ENCODE measurements at places on chromosomes 2 and 18.

DNA sequence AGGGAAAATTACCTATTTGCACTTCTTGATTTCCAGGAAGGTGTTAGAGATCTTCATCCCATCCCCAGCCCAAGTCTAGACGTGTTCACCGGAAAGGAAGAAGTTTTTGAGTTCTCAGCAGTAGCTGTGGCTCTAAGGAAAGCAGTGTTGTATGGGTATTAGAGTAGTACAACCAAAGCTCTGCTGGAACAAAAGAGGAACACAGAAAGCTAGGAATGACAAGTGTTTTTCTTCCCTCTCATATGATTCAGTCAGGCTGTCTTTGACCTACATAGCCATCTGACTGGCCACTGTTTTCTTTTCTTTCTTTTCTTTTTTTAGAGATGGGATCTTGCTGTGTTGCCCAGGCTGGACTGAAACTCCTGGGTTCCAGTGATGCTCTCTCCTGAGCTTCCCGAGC lies 82.7 kb upstream of the SLC39A10 start:
- DNase-seq, result no peak

DNA sequence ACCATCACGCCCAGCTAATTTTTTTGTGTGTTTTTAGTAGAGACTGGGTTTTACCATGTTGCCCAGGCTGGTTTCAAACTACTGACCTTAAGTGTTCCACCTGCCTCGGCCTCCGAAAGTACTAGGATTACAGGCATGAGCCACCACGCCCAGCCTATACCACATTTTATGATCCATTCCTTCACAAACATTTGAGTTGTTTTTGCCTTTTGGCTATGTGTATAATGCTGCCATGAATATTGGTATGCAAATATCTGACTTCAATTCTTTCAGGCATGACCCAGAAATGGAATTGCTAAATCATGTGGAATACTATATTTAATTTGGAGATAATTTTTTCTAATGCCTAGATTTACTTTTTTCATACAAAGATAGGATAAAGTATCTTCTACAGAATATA lies 68.6 kb downstream of the TTC27 start:
- no peak for DNase-seq

DNA sequence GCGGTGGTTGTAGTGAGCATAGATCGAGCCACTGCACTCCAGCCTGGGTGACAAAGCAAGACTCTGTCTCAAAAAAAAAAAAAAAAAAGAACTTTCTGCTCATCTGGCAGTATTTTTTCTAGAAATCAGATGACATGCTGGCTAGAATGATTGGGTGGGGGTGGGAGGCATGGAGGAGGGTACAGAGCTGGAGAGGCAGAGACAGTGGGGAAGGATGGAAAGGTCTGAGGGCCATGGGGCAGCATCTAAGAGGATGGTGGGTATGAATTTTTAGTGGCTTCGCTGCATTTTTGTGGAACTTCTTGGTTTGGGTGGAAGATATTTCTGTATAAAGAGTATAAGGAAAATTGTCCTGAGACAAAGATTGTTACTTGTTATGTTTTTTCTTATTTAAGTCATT lies 23.3 kb downstream of the ARMC9 start:
- DNase-seq, result no peak

GRCh38 chr2:10283106-10284062 lies 19.3 kb upstream of the HPCAL1 start:
- DNase-seq, result no peak

- peak; percentile 32 for DNase-seq
Observed at GRCh38 chr2:75608684-75609333, 37.8 kb upstream of the MRPL19 start.

DNA sequence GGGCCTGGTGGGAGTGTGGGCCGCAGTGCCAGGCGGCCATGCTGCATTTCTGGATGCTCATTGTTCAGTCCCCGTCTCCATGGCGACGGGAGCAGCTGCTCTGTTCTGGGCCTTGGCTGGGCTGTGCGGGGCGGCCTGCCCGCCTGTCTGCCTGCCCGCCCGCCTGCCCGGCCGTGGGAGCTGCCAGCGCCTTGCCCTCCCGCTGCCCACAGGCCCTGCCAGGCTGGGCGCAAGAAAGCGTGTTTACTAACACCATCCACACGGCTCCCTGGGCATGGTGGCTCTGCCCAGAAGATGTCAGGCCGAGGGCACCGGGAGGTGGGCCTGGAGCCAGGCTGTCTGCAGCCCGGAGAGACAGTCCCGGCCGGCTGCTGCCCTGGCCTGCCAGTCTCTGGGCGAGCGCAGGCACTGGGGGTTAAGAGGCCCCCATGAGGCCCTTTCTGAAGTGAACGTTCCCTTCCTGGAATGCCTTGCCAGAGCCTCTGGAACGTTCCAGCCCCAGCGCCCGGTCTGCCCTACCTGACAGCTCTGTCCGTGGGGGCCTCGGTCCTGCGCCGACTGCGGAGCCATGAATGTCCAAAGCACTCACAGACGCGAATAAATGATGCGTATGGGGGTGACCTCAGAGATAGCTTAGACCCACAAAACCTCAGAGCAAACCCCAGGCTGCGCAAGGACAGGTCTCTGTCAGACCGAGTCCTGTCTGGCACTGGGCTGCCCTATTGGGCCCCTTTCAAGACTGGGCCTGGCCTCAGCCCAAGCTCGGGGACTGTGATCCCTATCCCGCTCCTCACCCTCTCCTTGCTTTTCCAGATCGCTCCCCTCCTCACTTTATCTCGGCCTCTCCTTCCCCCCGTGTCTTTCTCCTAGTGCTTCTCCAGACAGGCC lies 44.3 kb downstream of the MYCN start:
- DNase-seq, result no peak

DNA sequence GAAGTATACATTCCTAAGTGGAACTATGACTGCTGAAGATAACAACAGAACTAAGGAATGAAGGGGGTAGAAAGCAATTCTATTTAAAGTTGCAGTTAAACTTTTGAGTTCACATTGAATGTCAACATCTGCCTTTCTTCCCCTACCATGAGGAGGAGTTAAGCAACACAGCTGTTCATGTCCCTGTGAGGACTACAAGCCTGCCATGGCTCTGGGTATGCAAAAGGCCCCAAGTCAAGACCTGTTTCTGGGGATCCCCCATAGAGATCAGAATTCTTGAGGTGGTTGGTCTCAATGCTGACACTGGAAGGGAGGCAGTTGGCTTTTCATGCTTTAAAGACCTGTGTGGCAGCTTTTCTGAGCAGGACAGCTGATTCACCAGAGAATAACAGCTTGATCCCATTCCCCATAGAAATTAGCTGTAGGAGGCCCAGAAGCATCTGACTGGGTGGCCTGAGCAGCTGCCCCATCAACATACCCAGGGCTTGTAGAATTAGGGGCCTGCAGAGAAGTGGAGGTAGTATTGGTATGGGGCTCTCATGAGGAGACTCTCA lies 131.0 kb downstream of the SETBP1 start:
- no peak for DNase-seq

- no peak for DNase-seq
Observed at GRCh38 chr2:14557916-14558315, 74.6 kb upstream of the LRATD1 start.

- no peak for DNase-seq
Observed at GRCh38 chr18:75369026-75369721, 58.3 kb downstream of the SMIM21 start.

- DNase-seq, result no peak
Observed at GRCh38 chr2:6926071-6926732, 9.0 kb downstream of the RNF144A start.

DNA sequence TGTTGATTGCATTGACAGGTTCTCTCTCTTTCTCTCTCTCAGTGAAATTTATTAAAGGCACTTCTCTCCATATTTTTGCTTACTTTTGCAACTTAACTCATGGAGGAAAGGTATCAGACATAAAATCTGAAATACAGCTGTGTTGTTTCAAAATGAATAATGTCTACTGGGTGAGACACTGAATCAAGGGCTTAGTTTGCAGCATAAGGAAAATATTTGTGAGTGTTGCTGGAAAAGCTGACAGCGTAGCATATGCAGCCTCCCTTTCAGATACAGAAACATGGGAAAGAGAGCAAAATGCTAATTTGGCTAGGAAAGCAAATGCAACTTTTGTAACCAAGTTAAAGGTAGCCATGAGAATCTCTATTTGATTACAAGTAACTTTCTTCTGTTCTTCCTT lies 81.5 kb upstream of the COL3A1 start:
- DNase-seq, result no peak

GRCh38 chr2:230106771-230107170 lies 38.0 kb upstream of the SLC16A14 start:
- DNase-seq, result no peak

GRCh38 chr2:186209532-186209931 lies 276.5 kb upstream of the ZC3H15 start:
- DNase-seq, result no peak

- no peak for DNase-seq
Observed at GRCh38 chr2:471560-471959, 183.7 kb upstream of the ALKAL2 start.

DNA sequence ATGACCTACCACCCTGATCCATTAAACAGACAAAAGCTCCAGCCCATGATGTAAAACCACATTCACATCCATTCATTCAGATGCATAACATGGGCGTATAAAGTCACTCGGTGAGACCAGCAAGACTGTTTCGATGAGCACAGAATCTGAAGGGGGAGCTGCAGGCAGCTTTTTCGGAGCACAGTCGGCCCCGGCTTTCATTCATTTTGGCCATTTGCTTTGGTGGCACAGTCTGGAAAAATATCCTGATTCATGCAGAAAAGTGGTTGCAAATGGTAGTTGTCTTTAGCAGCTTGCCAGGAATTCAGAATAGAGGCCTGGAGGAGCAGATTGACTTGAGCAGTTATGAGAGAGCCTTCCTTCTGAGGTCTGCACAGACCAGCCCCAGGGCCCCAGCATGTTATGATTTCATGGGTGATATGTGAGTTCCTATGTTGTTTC lies 11.2 kb downstream of the ARID5A start:
- no peak for DNase-seq

GRCh38 chr2:28521663-28522062 lies 25.8 kb downstream of the PLB1 start:
- no peak for DNase-seq

- DNase-seq, result no peak
Observed at GRCh38 chr18:44632469-44633145, 48.1 kb upstream of the SETBP1 start.

- DNase-seq, result no peak
Observed at GRCh38 chr2:5700551-5700950, 8.4 kb downstream of the SOX11 start.

GRCh38 chr2:141313972-141314371 lies 816.8 kb downstream of the LRP1B start:
- DNase-seq, result no peak

DNA sequence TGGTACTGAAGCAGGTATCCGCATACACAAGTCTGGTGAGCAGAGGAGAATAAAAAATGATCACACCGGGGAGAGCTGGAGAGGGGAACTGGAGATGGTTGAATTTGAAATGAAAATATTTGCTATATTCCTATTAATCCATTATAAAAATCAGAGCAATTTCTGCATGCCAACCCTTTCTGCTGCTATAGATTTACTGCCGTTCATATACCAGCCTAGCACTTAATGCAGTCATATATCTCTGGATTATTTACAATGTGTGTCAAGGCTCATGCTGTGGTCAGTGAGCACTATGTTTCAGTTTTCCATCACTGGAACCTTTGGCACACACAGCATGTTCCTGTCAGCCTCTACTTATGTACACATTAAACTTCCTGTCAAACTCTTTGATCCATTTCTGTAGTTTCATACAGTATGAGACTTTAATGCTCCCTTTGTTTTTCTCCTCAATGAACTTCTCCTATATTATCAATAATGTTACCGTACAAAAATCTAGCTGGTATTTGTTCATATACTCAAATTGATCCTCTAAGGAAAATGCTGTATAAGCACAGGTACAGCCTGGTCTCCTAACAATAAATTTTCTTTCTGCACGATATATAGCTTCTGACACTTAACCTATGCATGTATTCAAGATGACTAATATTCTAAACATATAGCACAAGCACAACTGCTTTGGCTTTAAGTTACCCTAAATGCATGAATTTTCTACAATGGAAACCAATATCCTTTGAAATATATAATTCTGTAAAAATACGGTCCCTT lies 36.7 kb downstream of the FANCL start:
- no peak for DNase-seq

- peak; percentile 15 for DNase-seq
Observed at GRCh38 chr2:25043241-25043867, 1.5 kb downstream of the EFR3B start.

GRCh38 chr2:47744074-47744473 lies 38.9 kb upstream of the MSH6 start:
- no peak for DNase-seq

GRCh38 chr18:27750014-27750413 lies 426.9 kb downstream of the CDH2 start:
- no peak for DNase-seq

DNA sequence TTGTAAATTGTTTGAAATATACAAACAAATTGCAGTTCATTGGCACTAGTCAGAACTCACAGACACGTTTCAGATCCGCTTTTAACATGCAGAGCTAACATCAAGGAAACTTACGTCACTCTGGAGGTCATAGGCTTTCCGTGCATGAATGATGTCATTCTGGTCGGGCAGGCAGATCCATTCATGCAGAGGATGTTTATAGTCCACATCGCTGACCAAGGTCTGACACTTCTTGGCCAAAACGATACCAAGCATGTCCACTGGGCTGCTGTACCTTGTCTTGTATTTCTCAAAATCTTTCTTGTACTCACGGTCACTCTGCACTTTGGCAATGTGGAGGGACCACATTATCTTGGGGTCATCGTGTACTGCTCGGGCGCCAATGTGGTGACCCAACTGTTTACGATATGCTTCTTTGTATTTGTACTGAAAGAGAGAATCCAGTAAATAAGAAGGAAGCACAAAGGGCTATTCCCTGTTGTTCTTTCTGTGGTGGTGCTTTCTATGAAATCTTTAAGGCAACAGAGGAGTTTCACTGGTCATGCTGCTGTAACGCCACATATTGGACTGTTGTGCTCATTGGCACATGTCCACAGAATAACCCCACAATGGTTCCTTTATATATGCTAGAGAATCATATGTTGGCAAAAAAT lies 114.8 kb downstream of the NEB start:
- no peak for DNase-seq

DNA sequence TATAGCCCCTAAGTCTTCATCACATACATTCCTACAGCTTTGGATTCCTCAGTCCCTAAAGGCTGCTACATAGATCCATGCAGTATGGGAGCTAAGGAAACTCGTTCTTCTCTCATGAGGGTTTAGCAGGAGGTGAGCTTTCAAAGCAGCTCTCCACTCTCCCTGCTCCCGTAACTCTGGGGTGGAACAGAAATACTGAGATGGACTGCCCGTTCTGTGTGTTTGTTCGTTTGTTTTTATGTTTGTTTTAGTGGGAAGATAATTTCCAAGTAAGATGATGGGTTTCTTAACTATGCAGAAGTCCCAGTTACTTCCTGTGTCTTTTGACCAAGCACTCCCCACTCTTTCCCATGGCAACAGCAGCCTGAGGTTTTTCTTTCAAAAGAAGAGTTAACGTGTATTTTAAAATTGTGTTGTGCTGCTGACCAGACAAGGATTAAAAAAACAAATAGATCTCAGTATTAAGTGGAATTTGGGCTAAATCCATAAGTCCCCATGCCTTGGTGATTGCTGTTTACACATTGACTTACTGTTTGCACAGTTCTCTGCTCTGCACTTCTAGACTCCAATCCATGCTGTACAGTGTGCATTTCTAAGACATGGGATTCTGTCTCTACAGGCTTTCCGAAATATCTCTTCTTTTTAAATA lies 156.4 kb upstream of the SH3BP4 start:
- DNase-seq, result no peak

GRCh38 chr2:171346723-171347557 lies 86.8 kb downstream of the METTL8 start:
- no peak for DNase-seq

GRCh38 chr2:120638450-120638849 lies 97.2 kb upstream of the GLI2 start:
- DNase-seq, result no peak
